ENCODE measurements at places on chromosomes 12 and 14. TPM values are rescaled to one million over a fixed set of nuclear protein-coding genes. Genes with fewer than 3 reads are reported as not detected.

DNA sequence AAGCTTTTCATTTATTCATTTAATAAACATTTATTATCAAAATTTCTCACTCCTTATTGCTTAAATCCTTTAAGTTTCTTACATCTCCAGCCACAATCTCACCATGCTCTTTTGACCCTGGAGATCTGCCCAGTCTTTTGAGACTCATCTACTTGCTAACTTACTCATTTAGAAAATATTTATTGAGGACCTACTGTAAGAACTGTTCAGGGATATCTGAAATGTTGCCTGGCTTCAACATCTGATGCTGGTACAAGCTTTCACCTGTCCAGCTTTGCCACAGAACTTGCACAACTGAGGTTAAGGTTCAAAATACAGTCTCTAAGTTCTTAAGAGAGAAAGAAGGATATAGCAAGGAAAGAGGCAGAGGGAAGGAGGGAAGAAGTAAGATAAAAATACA lies 17.5 kb upstream of the GXYLT1 start:
- no peak for DNase-seq

DNA sequence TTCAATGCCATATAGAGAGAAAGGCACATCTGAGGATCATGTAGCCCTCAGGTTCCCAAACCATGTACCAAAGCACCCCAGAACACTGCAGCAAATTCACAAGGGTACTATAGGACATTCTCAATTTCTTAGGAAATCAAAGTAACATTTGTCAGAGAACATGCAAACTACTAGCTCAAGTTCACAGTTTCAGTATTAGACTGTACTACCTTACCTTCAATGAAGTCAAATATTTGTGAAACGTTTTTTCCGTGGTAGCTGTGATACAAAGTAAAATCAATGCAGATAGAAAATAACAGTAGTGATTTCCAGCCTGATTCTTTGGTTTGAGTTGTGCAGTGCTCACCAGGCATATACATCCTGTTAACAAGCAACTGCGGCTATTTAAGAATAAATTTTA lies 197.1 kb downstream of the MED13L start:
- no peak for DNase-seq

The SPIC gene
- total RNA-seq, result 0.28 TPM

The MYF6 gene
- total RNA-seq, result not detected

The TDRD9 gene
- total RNA-seq, result 2.3 TPM

- DNase-seq, result no peak
Observed at GRCh38 chr14:70664698-70665447, 23.2 kb downstream of the TTC9 start.

The MUCL1 gene
- total RNA-seq, result not detected

DNA sequence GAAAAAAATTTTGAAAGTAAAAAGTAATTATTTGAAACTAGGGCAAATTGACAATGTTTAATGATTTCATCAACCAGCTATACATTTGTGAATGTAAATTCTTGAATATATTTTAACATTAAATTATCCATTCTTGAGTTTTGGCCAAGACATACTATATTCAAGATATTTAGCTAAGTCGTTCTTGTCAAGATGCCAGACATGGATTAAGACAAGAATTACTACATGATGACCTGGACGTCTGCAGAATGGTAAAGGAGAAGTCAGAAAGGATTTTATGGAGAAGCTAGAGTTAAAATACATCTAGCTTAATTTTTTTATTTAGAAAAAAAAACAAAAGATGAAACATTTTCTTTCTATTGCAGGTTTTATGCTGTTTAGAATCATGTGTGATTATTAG lies 255.8 kb downstream of the TMTC2 start:
- DNase-seq, result peak; percentile 36

DNA sequence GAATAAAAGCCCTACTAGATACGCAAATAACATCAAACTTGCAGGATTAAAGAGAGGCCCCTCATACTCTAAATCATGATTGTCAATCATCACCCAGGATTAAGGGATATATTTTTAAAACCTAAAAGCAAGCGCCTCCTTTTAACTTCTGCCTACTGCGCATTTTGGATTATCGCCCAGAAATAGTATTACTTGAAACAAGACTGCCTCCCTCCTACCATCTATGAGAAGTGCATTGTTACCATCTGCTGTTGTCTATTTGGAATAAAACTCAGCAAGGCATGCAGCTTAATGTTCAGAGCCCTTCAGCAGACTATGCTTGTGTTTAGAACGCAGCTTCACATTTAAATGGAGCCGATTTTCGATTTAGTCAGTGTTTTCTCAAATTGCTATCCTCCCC lies 79.6 kb downstream of the EXOC5 start:
- DNase-seq, result no peak

DNA sequence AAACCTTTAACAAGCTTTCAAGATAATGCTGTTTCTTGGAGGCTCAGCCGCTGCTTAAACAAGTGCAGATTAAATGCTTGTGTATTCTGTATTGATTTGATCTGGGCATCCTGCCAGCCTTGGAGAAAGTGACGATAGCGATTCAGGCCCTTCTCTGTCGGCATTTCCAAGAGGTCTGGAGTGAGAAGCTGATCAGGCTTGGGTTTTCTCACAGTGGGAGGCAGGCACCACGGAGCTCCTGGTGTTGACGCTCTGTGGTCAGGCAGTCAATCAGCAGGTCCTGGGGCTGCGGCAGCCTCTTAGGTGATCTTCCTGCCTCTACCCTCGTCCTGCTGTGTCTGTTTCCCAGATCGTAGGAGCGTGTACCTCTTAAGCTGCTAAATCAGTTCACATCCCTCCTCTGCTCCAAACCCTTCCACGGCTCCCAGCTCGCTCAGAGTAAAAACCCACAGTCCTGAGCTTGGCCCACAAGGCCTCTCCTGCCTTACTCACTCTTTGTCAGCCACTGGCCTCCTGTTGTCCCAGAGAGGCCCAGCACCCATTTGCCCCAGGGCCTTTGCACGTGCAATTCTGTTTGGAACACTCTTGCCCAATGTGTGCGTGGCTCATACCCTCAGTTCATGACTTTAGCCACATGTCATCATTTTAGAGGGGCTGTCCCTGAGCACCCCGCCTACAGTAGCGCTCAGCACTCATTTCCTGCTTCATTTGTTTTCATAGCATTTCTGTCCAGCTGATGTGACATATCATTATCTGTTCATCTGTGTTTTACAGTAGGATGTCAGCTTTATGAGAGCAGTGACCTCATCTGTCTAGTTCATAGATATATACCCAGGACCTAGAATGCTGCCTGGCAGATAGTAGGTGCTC lies 155.4 kb downstream of the AACS start:
- DNase-seq, result peak; percentile 42

Data from lung (tissue), 17 donors.